ENCODE measurements at places on chromosomes 1 and 21. TPM values are rescaled to one million over a fixed set of nuclear protein-coding genes. Genes with fewer than 3 reads are reported as not detected.

The IBA57 gene
- total RNA-seq = 10.8 TPM

The CD1E gene
- total RNA-seq = not detected

The UMODL1 gene
- total RNA-seq = not detected

The ZNF687 gene
- total RNA-seq = 27.3 TPM

The ERICH3 gene
- total RNA-seq = not detected

The POMGNT1 gene
- total RNA-seq = 28.1 TPM

The CDC20 gene
- 167 TPM for total RNA-seq

DNA sequence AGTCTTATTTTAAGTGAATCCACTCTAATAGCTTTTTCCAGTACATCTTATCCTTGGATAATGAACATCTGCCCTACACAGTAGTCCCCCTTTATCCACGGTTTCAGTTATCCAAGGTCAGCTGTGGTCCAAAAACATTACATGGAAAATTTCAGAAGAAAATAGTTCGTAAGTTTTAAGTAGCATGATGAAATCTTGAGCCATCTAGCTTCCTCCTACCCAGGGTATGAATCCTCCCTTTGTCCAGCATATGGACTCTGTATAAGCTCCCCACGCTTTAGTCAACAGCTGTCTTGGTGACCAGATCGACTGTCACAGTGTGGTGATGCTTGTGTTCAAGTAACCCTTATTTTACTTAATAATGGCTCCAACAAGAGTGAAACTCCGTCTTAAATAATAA, 2.6 kb downstream of the GLRX2 start:
- no peaks in the 10 kb centered on the region for H3K27me3 ChIP-seq
- no peak overlapping the region for H3K4me3 ChIP-seq
- H3K4me1 ChIP-seq = peaks cover 21% of the 10 kb centered on the region
- DNase-seq = no peak
- no peak overlapping the region for H3K27ac ChIP-seq

GRCh38 chr1:179709841-179710329, 33.2 kb upstream of the FAM163A start:
- DNase-seq = peak; percentile 13
- H3K4me1 ChIP-seq = peaks cover 6% of the 10 kb centered on the region
- no peaks in the 10 kb centered on the region for H3K36me3 ChIP-seq
- no peak overlapping the region for H3K4me3 ChIP-seq

GRCh38 chr1:207251066-207251465, 70.4 kb upstream of the CD55 start:
- H3K4me3 ChIP-seq = no peak overlapping the region
- H3K4me1 ChIP-seq = peaks cover 2% of the 10 kb centered on the region
- H3K36me3 ChIP-seq = peaks cover 4% of the 10 kb centered on the region

- peaks cover 28% of the 10 kb centered on the region for H3K4me1 ChIP-seq
- peaks cover 6% of the 10 kb centered on the region for H3K36me3 ChIP-seq
- peaks cover 2% of the 10 kb centered on the region for H3K27me3 ChIP-seq
Observed at GRCh38 chr1:45802343-45803298, 791 bp upstream of the MAST2 start.

- H3K27ac ChIP-seq = no peak overlapping the region
- H3K4me3 ChIP-seq = no peak overlapping the region
- no peaks in the 10 kb centered on the region for H3K27me3 ChIP-seq
- no peaks in the 10 kb centered on the region for H3K4me1 ChIP-seq
Observed at GRCh38 chr1:55870106-55870505, 654.9 kb upstream of the USP24 start.

GRCh38 chr1:45607404-45608074, 16.3 kb downstream of the CCDC17 start:
- peak overlapping the region; percentile 52 for H3K27ac ChIP-seq
- H3K27me3 ChIP-seq = no peaks in the 10 kb centered on the region
- H3K4me3 ChIP-seq = no peak overlapping the region
- no peak for DNase-seq
- H3K4me1 ChIP-seq = peaks cover 18% of the 10 kb centered on the region
- peaks cover 56% of the 10 kb centered on the region for H3K36me3 ChIP-seq

GRCh38 chr1:55928576-55928975, 650.8 kb downstream of the PLPP3 start:
- peaks cover 4% of the 10 kb centered on the region for H3K27me3 ChIP-seq
- H3K27ac ChIP-seq = no peak overlapping the region
- no peak overlapping the region for H3K4me3 ChIP-seq
- H3K4me1 ChIP-seq = no peaks in the 10 kb centered on the region

DNA sequence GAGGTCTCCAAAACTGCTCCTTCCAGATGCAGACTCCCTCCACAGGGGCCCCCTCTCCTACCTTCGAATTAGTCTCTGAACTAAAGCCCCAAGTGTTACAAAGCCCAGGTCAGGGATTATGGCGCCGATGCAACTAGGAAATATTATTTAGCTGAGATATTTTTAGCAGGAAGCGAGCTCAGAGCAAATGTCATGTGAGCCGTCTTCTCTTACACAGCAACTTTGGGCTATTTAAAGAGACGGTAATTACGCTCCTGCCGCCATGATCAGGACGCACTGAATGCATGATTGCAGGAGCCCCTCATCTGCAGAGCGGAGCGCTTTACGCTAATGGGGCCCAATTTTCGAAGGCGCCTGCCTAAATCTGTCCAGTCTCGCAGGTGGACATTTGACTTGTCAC, 55.3 kb upstream of the TARDBP start:
- no peaks in the 10 kb centered on the region for H3K4me1 ChIP-seq
- no peak overlapping the region for H3K4me3 ChIP-seq
- peaks cover 2% of the 10 kb centered on the region for H3K27me3 ChIP-seq
- H3K36me3 ChIP-seq = no peaks in the 10 kb centered on the region

DNA sequence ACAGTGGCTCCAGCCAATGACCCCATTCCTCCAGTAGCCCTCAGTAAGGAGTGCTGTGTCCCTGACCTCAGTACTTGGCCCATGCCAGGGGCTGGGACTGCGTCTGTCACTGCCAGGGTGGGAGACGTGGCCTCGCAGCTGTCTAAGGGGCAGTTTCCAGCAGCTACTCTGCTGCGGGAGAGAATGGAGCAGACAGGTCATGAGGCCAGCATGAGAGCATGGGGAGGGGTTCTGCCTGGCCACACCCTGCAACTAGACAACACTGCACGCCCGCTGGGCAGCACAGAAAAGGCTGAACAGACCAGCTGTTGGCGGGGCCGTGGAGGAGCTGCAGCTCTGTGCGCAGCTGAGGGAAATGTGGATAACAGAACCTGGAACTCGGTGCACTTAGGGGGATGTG, 91.6 kb upstream of the COL6A1 start:
- H3K27me3 ChIP-seq = peaks cover 9% of the 10 kb centered on the region
- no peak overlapping the region for H3K4me3 ChIP-seq
- H3K36me3 ChIP-seq = no peaks in the 10 kb centered on the region
- H3K4me1 ChIP-seq = peaks cover 74% of the 10 kb centered on the region
- DNase-seq = no peak

DNA sequence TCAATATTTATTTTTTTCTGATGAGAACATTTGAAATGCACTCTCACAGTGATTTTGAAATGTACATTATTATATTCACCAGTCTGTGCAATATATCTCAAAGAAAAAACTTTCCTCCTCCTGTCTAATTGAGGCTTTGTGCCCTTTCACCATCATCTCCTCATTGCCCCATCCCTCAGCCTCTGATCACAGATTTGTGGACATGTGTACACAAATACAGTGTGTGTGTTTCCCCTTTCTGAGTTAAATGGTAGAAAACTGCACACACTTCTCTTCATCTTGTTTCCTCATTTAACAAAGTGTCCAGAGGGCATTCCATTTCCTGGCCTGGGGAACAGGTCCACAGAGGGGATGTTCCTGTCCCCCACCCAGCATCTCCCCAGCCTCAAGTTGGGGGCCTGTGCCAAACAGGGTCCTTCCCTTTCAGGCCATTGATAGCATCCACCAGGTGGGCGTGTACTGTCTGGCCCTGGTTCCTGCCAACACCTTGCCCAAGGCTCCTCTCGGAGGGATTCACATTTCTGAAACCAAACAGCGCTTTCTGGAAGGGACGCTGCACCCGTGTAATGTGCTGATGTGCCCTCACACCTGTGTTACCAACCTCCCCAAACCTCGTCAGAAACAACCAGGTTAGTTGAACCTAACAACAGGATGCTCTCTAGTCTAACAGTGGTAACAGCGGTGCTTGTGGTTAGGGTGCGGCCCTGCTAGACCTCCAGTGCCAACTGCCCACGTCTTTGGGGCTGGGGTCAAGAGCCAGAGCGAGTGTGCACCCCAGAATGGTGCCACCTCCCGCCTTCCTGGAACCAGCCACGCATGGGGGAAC, 54.6 kb downstream of the S100B start:
- H3K4me1 ChIP-seq = peaks cover 51% of the 10 kb centered on the region
- peak; percentile 59 for DNase-seq
- H3K4me3 ChIP-seq = peak overlapping the region; percentile 26
- peaks cover 19% of the 10 kb centered on the region for H3K36me3 ChIP-seq

DNA sequence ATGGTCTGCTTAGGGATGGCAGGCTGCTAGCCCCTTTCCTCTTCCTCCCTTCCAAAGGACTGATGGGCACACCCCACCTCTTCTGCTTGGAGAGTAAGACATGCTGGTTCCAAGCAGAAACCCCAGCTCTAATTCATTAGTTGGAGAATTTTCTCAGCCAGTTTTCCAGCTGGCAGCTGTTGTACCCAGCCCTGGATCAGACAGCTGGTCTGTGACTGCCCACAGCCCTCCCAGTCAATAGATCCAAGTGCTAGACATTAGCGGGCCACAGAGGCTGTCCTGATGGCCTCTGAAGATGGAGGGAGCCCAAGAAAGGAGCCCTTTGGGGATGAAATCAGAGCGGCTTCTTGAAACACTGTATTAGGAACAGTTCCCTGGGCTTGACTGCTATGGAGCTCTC, 35.8 kb downstream of the ACOT11 start:
- H3K36me3 ChIP-seq = no peaks in the 10 kb centered on the region
- no peak overlapping the region for H3K27ac ChIP-seq
- peaks cover 7% of the 10 kb centered on the region for H3K4me1 ChIP-seq
- no peaks in the 10 kb centered on the region for H3K27me3 ChIP-seq
- no peak for DNase-seq

DNA sequence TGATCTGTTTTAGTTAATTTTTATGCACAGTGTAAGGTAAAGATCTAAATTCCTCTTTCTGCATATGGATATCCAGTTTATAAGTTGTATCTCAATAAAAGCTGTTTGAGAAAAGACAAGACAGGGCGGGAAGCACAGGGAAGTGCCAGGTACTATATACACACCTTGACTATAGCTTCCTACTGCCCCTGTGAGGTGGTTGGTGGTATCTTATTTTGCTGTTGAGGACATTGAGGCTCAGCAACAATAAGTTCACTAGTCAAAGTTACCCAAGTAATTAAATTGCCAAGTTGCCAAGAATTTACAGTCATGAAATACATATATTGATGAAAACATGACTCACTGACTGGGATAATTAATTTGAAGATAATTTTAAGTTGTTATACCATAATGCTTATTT, 109.1 kb downstream of the CD247 start:
- H3K36me3 ChIP-seq = peaks cover 13% of the 10 kb centered on the region
- H3K27me3 ChIP-seq = no peaks in the 10 kb centered on the region
- no peak for DNase-seq
- peaks cover 10% of the 10 kb centered on the region for H3K4me1 ChIP-seq

DNA sequence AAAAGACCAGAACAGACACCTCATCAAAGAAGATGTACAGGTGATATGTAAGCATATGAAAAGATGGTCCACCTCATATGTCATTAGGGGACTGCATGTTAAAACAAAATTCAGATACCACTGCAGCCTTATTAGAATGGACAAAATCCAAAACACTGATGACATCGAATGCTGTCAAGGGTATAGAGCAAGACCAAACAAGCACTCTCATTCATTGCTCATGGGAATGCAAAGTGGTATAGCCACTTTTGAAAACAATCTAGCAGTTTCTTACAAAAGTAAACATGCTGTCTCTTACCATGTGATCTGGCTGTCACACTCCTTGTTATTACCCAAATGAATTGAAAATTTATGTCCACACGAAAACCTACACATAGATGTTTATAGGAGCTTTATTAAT, 426.6 kb upstream of the ESRRG start:
- no peak overlapping the region for H3K4me3 ChIP-seq
- no peaks in the 10 kb centered on the region for H3K36me3 ChIP-seq
- DNase-seq = no peak

DNA sequence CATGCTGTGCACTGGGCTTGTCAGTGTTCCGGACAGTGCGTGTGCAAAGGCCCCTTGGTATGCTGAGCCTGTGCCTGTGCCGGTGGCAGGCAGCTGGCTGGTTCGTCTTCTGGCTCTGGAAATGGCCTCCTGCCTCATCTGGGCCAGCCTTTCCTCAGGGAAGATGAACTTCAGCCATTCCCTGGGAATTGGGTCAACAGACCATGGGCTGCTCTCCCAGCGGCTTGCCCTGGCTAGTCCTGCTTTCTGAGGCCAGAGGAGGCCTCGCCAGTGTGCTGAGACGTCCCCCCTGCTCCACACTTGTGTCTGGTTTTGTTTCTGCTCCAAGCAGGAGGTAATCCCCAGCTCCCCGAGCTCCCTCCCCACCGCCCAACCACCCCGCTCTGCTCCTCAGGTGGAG, 32.6 kb upstream of the RD3 start:
- no peak overlapping the region for H3K27ac ChIP-seq
- H3K27me3 ChIP-seq = no peaks in the 10 kb centered on the region
- H3K36me3 ChIP-seq = no peaks in the 10 kb centered on the region
- H3K4me1 ChIP-seq = peaks cover 12% of the 10 kb centered on the region
- no peak overlapping the region for H3K4me3 ChIP-seq

DNA sequence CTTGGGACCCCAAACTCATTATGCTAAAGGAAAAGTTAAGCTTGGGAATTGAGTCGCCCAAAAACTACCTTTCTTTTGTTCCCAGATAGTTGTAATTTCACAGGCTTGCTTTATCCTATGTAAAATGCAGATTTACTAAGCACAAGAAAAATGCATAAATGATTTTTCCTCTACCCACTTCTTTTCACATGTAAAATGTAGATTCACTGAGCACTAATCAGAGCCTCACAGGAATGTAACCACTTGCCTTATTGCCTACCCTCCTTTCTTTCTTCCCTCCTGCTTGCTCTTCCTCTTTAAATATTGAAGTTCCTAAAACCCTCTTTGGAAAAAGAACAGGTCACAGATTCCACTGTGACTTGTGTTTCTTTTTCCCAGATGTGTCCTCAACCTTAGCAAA, 18.3 kb downstream of the CAPN8 start:
- H3K4me3 ChIP-seq = no peak overlapping the region
- DNase-seq = no peak
- H3K27me3 ChIP-seq = peaks cover 11% of the 10 kb centered on the region
- H3K27ac ChIP-seq = no peak overlapping the region
- no peaks in the 10 kb centered on the region for H3K36me3 ChIP-seq
